Hippocampal formation (tissue), 2 donors: ENCODE measurements at places on chromosomes 13 and 19.

DNA sequence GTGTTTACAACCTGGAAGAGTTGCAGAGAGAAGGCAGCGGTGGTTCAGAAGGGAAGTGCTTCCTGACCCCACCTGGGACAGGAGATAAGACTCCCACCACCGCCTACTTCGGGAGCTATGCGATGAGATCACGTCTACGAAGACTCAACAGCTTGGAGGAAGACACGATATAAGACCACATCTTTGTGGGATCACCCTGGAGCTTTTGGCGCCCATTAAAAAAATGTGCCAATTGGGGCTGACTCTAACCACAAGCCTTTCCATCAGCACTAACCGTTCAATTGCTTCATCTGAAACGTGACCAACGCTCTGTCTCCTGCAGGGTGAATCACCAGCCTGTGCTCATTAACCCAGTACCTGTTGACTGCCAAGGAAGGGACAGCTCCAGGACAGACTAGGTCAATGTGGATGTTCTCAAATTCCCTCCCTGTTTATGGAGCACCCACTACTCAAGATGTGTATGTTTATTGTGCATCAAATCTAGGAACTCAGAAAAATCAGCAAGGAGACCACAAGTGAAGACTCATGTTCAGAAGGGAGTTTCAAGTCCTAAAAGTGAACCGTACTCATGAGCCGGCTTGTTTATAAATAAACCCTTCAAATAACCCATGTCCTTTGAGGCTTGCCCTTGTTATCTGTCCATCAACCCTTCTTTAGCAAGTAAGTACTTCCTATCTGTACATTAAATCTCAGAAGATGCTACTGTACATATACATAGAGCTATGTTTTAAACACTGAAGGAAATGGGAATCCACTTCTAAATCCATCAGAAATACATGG, 67.5 kb downstream of the LATS2 start:
- DNase-seq = no peak

- DNase-seq = peak; percentile 1
Observed at GRCh38 chr13:44879452-44880058, 109.7 kb downstream of the NUFIP1 start.

- peak; percentile 83 for DNase-seq
Observed at GRCh38 chr19:12035220-12036172, at the start of gene ZNF433. ZNF433 (minus strand) TSS chr19:12035679; CDS start chr19:12035539, 140 bp downstream.

DNA sequence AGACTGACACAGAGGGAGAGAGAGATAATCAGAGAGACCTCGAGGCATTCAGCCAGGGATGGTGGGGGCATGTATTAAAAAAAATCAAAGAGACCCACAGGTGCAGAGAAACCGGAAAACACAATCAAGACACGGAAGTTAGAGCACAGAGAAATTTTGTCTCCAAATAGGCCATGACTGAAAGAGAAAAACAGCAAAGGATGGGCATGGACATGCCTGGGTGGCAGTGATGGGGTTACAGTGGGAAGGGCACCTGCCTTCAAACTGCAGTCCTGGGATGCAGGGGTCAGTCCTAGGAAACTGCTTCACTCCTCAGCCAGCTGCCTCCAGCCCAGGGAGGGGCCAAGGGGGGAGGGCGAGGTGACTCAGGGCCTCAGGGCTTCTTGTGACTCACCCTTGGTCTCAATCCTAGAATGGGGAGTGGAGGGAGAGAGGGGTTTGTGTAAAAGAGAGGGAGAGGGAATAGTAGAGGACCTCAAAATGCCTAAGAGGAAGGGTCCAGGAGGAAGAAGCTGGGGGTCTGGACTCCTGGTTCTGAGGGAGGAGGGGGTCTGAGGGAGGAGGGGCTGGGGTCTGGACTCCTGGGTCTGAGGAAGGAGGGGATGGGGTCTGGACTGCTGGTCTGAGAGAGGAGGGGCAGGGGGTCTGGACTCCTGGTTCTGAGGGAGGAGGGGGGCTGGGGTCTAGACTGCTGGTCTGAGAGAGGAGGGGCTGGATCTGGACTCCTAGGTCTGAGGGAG, 3.6 kb upstream of the KCNN4 start:
- no peak for DNase-seq

DNA sequence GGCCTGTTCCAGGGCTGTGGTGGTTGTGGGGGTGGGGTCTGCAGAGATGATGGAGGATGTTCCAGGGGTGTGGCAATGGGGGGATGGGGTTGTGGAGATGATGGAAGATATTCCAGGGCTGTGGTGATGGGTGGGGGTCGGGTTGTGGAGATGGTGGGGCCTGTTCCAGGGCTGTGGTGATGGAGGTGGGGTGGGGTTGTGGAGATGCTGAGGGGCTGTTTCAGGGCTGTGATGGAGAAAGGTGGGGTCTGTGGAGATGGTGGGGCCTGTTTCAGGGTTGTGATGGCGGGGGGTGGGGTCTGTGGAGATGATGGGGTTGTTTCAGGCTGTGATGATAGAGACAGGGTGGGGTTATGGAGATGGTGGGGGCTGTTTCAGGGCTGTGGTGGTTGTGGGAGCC, 62.0 kb downstream of the TEX29 start:
- no peak for DNase-seq

GRCh38 chr13:74201530-74201929, 67.3 kb upstream of the KLF12 start:
- DNase-seq = no peak
